ENCODE measurements at places on chromosomes 7 and 10.

DNA sequence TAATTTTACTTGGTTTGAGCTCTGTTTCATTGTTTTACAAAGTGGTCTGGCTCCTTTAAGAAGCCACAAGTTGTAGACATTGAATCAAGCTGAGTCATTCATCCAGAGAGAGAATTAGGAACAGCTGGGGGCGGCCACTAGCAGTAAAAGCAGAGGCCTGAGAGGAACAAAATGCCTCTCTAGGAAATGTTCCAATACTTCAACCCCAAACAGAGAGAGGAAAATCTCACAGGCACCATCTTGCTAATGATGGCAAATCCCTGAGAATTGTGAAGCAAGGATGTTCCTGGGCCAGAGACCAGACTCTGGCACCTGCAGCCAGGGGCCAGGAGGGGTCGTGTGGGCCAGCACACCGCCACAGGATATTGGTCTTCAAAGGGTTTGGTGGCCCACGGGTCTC lies 26.5 kb upstream of the TRIL start:
- DNase-seq, result no peak

- DNase-seq, result no peak
Measured at GRCh38 chr7:94621120-94621519, 34.8 kb downstream of the SGCE start.

DNA sequence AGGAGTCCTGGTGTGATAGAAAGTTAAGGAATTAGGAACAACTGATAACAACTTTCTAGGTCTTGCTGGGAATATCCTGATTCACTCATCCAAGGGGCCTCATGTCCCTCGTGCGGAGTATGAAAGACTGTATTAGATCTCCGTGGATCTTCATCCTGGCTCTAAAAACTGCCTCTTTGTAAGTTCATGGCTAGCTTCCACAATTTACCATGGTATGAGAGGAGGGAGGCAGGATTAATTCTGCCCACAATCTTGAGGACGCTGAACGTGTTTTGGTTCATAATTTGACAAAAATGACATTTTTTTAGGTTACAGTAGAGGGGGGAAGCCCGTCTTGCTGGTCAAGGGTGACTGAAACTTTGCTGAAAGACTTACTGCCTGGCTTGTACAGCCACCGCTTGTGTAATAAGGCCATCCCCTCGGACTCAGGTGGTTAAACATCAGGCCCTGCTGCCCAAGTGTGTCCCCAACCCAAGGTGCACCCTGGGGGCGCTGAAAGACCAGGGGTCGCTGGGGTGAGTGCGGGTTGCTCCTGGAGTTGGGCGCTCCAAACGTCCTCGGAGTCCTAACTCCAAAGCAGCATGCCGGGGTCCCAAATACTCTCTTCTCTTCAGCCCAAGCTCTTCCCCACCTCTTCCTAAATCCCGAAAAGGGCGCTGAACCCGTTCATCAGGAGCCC lies 733 bp downstream of the HIBADH start:
- DNase-seq, result no peak

DNA sequence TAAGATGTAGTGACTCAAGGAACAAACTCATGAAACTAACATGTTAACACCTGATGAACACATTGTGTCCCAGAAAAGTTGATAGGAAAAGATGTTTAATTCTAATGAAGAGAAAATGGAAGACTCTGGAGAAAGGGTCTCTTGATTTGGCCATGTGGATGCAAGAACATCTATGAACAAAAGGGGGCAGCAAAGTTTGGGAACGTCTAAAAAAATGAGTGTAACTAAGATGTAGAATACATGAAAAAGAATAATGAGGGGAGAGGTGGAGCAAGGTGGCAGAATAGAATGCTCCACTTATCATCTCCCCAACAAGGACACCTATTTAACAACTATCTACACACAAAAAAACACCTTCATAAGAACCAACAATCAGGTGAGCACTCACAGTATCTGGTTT lies 805.1 kb downstream of the TNS3 start:
- no peak for DNase-seq

DNA sequence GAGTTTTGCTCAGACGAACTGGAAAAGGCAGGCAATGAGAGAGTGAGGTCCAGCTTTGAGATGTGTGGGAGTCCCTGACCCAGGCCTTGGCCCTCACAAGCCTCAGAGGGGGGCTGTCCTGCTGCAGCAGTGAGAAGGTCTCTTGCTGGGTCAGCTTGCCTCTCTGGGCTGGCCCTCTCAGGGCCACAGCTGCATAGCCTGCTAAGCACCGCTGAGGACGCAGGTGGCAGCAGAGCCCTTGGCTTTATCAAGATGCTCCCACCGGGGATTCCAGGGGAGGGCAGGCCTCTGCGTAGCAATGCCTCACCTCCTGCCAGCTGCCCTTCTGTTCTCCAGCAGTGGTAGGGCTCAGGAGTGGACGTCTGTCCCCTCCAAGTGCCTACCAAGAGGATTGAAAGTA lies 128.7 kb downstream of the COBL start:
- peak; percentile 69 for DNase-seq

GRCh38 chr10:48613016-48613415 lies 8.1 kb upstream of the ARHGAP22 start:
- DNase-seq, result no peak

DNA sequence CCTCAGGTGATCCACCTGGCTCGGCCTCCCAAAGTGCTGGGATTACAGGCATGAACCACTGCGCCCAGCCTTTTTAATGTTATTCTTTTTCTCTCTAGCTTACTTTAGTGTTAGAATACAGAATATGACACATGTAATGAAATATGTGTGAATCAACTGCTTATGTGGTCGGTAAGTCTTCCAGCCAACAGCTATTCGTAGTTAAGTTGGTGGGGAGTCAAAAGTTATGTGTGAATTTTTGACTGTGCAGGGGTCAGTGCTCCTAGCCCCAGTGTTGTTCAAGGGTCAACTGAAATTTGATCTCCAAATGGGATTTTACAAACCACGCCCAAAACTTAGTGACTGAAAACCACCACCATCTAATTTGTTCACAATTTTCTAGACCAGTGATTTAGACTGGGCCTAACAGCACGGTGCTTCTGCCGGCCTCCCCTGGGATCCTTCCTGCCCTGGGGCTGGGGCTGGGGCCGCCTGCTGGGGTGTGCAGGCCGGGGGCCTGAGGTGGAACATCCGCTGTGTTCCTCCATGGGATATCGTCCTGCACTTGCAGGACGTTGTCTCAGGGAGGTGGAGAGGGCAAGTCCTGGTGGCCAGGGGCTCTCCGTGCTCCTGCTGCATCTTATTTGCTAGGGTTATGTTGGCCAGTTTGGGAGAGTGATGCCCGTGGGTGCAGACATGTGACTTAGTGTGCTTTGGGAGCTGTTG lies 24.5 kb upstream of the GRB10 start:
- no peak for DNase-seq

DNA sequence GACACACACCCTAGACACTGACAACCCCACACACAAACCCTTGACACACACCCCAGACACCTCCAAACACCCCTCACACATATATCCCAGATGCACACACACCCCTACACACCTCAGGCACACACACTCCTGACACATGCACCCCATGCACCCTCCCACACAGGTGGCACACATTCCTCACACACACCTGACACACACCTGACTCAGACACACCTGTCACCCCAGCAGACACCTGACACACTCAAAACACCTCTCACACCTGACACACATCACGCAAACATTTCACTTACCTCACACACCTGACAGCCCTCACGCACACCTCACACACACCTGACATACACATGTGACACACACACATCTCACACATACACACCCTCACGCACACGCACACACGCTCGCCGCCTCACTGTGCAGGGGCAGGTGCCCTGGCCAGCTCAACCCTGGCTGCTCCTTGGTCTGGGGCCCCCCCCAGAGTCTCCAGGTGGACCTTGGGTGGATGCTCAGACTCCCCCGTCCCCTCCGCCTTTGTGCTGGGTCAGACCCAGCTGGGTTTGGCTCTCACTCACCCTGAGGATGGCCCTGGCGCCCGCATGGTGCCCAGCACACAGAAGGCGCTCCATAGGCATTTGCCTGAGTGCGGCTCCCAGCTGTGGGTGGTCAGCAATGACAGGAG lies 3.1 kb upstream of the CALY start:
- DNase-seq, result no peak

GRCh38 chr10:132319853-132320653 lies 11.9 kb upstream of the LRRC27 start:
- no peak for DNase-seq

DNA sequence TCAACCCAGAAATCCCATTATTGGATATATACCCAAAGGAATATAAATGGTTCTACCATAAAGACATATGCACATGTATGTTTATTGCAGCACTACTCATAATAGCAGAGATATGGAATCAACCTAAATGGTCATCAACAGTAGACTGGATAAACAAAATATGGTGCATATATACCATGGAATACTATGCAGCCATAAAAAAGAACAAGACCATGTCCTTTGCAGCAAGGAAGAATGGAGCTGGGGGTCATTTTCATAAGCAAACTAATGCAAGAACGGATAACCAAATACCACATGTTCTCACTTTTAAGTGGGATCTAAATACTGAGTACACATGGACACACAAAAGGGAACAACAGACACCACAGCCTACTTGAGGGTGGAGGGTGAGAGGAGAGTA lies 2.2 kb upstream of the AFAP1L2 start:
- DNase-seq, result no peak

- DNase-seq, result no peak
Measured at GRCh38 chr7:95859429-95859828, 87.1 kb downstream of the DYNC1I1 start.

- DNase-seq, result no peak
Measured at GRCh38 chr7:130156140-130156539, 49.1 kb downstream of the TMEM209 start.

- peak; percentile 62 for DNase-seq
Measured at GRCh38 chr7:25949736-25950487, 202.1 kb upstream of the NFE2L3 start.

GRCh38 chr10:73493781-73494180 lies 2.0 kb downstream of the PPP3CB start:
- no peak for DNase-seq

DNA sequence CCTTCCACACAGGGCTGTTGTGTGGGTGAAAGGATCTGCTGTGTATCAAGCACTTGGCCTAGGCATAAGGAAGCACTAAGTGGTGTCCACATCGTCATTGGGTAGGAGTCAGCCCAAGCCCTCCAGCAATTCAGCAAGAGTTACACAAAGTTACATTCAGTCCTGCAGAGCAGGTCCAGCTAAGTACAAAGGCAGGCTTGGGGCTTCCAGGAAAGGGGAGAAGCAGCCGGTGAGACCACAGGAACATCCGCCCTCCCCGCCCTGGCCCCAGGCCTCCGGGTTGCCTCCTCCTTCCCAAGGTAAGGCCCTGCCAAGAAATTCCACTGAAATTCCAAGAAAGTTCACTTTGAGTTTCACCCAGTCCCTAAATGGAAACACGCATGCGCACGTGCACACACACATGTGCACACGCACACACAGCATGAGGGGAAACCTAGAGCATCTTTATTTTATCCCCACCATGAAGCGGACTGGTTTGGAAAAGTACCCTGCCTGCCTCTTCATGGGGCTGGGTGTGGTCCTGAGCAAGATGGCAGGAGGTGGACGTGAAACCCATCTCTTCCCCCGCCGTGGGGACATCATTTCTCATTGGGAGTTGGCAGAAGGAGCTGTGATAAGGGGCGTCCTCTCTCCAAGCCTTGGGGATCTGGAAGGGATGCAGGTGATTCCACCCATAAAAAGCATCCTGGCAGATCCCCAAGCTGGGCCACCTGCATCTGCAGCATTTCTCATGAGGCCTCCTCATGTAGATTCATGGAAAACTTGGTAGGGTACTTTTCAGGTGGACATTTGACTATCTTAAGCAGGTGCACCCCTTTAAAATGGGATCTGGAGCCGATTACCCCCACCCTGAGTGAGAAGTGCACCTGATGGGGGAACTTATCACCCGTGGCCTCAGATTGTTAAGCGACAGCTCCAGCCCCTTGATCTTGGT lies 69.1 kb upstream of the NANOS1 start:
- DNase-seq, result no peak

DNA sequence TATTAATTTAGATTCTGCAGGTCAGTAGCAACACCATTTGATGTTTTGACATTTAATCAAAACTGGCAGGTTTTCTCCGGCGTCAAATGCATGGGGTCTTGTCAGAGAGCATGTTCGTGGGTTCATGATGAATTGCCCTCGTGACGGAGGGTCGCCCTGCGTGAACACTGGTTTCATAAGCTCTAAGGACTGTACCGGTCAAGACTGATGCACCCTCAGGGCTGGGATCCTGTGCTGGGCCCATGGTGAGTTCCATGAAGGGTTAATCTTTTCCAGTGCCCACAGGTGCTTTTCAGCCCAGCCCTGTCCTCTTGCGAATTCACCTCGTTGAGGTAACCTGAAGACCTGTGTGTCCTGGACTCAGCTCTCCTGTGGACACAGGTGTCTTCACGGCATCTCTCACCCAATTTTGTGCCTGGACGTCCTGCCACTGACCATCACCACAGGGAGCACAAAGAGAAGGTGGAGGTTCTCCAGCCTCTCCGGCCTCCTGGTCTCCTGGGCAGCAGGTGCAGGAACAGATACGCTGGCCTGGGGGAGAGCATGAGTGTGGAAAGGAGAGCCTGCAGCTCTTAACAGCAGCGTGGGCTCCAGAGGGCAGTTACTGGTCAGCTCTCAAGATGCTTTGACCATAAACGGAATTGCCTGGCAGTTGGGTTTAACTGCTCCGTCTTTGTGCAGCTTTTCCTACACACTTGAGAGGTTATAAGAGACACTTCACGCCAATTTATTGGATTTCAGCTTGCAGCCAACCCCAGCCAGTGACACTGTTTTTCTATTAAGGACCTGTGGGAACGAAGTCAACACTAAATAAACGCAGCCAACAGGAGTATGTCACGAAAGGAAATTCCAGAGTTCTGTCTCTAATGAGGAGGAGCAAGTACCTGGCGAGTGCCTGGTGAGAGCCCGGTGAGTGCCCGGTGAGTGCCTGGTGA lies 37.4 kb upstream of the CFAP46 start:
- DNase-seq, result no peak

GRCh38 chr10:23980094-23980493 lies 228.8 kb upstream of the KIAA1217 start:
- peak; percentile 40 for DNase-seq

DNA sequence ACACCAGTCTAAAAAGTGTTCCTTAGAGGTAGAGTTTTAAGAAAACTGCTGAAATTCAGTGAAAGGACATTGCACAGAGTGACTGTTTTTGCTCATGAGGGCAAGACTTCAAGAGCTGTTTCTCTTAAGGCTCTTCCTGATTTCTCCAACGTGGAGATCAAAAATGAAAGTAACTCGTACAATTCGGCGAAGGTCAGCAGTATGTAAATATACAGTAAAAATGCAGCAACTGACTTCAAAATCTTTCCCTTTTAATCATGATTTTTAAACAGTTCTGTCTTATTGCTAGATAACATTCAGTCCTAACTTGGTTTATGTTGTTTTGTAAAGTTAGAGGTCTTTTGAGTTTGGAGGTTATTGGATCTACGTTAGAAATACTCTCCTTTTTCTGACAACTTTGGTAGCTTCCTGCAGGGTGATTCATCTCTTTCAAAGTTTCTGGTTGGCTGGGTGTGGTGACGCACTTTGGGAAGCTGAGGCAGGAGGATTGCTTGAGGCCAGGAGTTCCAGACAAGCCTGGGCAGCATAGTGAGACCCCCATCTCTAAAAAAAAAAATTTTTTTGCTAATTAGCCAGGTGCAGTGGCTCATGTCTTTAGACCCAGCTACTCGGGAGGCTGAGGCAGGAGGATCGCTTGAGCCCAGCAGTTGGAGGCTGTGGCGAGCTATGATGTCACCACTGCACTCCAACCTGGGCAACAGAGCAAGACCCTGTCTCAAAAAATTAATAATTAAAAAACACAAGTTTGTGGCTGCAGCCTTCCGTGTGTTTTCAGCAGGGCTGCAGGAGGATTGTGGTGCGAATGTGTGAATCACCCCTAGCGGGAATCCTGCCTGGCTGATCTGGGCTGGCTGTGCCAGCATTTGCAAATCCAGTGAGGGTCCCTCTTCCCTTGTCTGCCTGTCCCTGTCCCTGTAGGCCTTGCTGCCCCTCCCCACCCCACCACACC lies 29.2 kb upstream of the AP5Z1 start:
- no peak for DNase-seq

Measured in retina (tissue), 1 donor.